Heart left ventricle (tissue), 16 donors: ENCODE measurements at places on chromosomes 2 and 18. TPM values are rescaled to one million over a fixed set of nuclear protein-coding genes. Genes with fewer than 3 reads are reported as not detected.

POTEE gene
- not detected for total RNA-seq

- no peak for DNase-seq
Measured at GRCh38 chr18:8029731-8030130, 462.6 kb downstream of the PTPRM start.

DNA sequence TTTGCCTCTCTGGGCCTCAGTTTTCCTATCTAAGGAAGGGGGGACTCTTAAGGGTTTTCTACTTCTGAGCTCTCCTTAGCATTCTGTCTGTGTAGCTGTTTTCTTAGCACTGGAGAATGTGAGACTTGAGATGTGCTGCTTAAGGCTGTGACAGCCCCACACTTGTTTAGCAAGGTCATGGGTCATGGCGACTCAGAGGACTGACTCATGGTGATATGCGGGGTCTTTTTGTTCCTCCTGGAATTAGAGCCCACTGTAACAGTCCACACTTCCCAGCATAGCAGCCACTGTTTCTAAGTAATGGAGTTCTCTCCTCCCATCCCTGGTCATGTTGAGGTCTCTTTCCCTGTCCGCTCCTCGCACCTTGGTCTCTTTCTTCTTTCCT, 4.1 kb upstream of the LPIN1 start:
- DNase-seq: no peak

DNA sequence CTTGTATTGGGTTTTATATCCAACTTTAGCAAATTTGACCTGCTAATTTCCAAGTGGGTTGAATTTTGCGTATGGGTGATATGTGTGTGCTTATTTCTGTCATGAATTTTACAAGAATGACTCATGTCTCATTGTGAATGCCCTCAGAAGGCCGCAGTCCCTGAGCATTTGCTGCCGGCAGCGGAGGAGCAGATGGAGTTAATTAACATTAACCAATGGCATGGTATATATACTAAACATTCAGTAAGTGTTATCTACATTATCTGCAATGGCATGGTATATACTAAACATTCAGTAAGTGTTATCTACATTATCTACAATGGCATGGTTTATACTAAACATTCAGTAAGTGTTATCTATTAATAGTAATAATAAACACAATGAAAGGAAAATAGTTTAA, 90.1 kb downstream of the DOK6 start:
- DNase-seq: no peak

DNA sequence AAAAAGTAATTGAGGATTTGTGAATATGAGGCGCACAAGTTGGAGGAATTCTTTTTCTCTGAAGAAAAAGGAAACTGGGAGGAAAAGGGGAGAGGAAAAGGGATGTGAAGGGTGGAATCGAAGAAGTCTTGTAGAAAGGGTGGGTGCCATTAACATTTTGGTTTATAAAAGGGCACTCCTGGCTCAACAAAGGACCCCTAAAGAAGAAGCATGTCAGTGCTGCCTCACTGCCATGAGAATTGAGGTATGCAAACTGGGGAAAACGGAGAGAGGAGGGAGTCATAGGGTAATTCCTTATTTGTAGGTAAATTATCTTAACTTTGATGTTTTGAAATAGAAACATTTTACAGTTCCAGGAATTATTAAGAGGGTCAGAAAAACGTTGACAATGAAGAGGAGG, 207.2 kb downstream of the NAPG start:
- DNase-seq: no peak
